ENCODE measurements at places on chromosomes 1 and 21.

DNA sequence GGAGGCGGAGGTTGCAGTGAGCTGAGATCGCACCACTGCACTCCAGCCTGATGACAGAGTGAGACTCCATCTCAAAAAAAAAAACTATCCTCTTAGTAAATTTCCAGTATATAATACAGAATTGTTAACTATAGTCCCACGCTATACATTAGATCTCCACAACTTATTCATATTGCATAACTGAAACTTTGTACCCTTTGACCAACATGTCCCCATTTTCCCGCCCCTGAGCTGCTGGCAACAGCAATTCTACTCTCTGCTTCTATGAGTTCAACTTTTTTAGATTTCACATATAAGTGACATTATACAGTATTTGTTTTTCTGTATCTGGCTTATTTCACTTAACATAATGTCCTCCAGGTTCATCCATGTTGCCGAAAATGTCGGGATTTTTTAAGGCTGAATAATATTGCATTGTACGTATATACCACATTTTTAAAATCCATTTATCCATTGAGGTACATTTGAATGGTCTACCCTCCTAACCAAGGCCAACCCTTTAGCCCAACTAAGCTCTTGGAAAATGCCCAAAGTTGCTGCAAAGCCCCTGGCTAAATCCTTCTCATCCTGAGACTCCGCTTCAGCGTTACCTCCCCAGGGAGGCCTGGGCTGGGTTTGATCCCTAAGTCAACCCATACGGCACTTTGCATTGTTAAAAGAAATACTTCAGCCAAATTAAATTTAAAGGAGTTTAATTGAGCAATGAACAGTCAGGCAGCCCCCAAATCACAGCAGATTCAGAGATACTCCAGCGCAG, 34.2 kb downstream of the NEK2 start:
- DNase-seq = no peak

- no peak for DNase-seq
These were observed 815.5 kb downstream of the BRINP3 start for GRCh38 chr1:189662190-189662589.

DNA sequence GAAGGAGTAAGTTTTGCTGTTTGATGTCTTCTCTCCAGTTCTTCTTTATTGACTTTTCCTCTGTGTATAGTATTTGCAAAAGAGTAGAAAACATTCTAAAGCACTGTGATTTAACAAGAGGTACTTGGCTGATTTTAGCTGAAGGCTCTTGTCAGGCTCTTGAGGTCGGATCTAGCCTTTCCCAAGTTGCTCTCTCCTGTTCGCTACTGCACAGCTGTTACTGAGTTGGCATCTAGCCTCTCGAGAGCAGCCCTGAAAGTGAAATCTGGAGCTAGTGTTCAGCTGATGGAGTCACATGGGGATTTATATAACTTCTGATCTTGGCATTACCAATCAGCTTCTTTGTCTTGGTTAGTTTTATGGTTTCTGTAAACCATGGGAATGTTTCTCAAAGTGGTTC, 193.1 kb downstream of the RYR2 start:
- DNase-seq = no peak

DNA sequence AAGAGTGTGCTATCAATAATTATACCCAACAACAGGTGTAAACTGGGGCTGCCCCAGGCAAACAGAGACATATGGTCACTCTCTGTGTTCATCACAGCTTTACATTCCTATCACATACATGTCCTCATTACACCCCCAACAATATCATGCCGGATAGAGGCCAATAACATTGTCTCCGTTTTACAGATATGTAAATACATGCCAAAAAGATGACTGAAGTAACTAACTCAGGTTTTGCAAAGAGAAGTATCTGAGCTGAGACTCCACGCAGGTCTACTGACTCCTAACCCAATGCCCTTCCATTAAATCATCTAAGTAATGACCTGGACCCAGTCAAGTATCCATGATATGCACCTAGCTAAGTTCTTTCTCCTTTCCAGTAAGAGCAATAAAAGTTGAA, 55.0 kb downstream of the JAK1 start:
- DNase-seq = no peak

GRCh38 chr1:48003741-48004531, 6.8 kb upstream of the TRABD2B start:
- no peak for DNase-seq

DNA sequence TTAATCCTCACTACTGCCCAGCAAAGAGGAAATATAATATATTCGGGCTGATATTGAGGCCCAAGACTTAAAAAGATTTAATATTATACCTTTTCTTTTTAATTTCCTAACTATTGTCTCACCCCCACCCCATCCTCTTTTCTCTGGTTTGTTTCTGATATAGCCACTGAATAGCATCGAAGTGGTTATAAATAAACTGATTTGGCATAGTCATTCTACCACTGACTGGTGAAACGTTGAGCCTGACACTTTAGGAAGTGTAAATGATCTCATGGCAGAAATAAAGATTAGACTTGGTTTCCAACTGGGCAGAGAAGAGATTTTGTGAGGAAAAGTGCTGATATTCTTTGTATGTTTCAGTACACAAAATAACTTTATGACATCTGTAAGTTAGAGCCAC, 39.3 kb downstream of the DTL start:
- DNase-seq = no peak

- no peak for DNase-seq
These were observed 262.9 kb downstream of the RHOU start for GRCh38 chr1:228998179-228998578.

DNA sequence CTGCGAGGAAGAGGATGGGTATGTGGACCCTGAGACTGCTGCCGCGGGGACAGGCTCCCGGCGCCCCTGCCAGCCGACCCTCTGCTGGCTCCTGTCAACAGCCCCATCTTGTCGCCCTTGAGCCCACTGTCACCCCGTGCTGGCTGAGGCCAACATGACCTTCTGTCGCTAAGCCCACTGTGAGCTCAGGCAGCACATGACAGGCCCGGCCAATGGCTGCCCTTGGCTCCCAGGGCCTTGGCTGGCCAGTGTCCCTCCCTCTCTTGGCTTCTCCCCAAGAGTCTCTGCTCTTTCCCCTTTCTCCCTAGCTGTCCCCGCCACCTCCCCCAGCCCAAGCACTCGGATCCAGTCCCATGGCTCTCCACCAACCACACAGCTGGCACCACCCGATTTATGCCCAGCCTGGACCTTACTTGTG, 3.5 kb downstream of the PEX10 start:
- DNase-seq = no peak

DNA sequence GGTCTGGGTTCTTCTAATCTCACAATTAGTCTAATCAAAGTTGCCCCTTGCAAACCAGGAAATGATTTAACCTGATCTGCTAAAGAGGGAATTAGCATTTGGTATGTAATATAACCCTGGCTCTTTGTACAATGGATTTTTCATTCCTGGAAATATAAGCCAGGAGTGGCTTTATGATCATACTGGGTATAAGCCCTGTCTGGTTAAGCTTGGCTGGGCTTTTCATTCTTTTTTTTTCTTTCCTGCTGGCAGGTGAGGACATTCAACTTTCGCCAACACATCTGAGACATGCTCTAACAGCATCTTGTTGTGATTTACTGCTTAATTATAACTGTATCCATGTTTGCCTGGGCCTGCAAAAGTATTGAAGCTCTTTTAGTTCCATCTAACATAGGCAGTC, 20.4 kb upstream of the SDE2 start:
- DNase-seq = no peak

- DNase-seq = no peak
These were observed 31.8 kb downstream of the ZNF496 start for GRCh38 chr1:247299723-247300381.
